ENCODE measurements at places on chromosomes 7 and 10. TPM values are rescaled to one million over a fixed set of nuclear protein-coding genes. Genes with fewer than 3 reads are reported as not detected.
A peak's percentile ranks its signal among the peaks of the same experiment; 100 is the strongest.

CALHM3 gene
- not detected for total RNA-seq

KIF5B gene
- total RNA-seq, result 91.9 TPM

DNA sequence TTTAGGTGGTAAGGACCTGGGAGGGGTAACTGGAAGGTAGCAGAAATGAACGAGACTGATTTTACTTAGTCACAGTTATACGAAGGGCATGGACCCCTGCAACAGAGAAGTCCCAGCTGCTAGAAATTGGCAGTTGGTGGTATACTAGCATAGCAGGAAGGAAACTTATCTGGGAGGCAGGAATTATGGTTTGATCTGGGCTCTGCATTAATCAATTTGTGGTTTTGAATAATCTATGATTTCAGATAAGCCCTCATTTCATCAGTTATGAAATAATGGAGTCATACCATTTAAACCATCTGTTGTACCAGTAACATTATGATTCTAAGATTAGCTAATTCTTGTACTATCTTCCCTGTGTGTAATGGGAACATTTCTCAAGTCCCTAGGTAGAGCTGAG lies 54.0 kb upstream of the TMEM229A start:
- no peak for DNase-seq

WASL gene
- total RNA-seq, result 10.1 TPM

DNA sequence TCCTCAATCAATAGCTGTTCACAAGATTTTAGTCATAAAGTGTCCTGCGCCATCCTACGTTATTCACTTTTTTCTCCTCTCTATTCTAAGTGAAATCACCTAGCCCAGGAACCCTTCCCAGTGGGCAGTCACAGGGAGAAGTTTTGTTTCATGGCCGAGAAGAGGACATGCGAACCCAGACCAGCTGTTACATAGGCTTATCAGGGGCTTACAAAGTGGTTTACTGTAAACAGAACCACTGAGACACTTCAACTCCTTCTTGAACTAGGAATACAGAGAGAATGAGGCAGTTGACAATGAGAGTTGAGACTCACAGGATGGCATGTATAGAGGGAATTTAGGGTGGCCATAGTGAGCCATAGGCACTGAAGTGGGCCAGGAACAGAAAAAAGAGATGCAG lies 246.9 kb upstream of the GLI3 start:
- DNase-seq, result no peak

- DNase-seq, result peak; percentile 82
Observed at GRCh38 chr10:63520500-63521415, at the start of gene REEP3. TSS of gene REEP3 (plus strand) at chr10:63521401. CDS start at chr10:63521546, 145 bp downstream.

FANK1 gene
- 0.60 TPM for total RNA-seq

H2AZ2 gene
- 217 TPM for total RNA-seq

- no peak for DNase-seq
Observed at GRCh38 chr10:15763006-15763405, 43.3 kb upstream of the ITGA8 start.

- DNase-seq, result no peak
Observed at GRCh38 chr7:36946401-36946739, 222.1 kb upstream of the AOAH start.

STARD3NL gene
- 107 TPM for total RNA-seq

GRCh38 chr10:26211781-26212444 lies 4.7 kb upstream of the GAD2 start:
- no peak for DNase-seq

- no peak for DNase-seq
Observed at GRCh38 chr7:143359771-143360353, 2.7 kb downstream of the FAM131B start.

GRCh38 chr10:101291331-101292193 lies 62.3 kb upstream of the LBX1 start:
- peak; percentile 52 for DNase-seq

NOS3 gene
- total RNA-seq, result 25.0 TPM

- no peak for DNase-seq
Observed at GRCh38 chr7:5599543-5600200, 176.0 kb upstream of the TNRC18 start.

Measured in lung microvascular endothelial cell (primary cell).